Left lobe of liver (tissue), 2 donors: ENCODE measurements at places on chromosomes 2 and 18. TPM values are rescaled to one million over a fixed set of nuclear protein-coding genes. Genes with fewer than 3 reads are reported as not detected.

- no peak for DNase-seq
Observed at GRCh38 chr2:130884503-130884902, 47.8 kb downstream of the ARHGEF4 start.

Gene TEX44
- not detected for total RNA-seq

- DNase-seq = no peak
Observed at GRCh38 chr18:9221661-9222060, 85.1 kb downstream of the ANKRD12 start.

DNA sequence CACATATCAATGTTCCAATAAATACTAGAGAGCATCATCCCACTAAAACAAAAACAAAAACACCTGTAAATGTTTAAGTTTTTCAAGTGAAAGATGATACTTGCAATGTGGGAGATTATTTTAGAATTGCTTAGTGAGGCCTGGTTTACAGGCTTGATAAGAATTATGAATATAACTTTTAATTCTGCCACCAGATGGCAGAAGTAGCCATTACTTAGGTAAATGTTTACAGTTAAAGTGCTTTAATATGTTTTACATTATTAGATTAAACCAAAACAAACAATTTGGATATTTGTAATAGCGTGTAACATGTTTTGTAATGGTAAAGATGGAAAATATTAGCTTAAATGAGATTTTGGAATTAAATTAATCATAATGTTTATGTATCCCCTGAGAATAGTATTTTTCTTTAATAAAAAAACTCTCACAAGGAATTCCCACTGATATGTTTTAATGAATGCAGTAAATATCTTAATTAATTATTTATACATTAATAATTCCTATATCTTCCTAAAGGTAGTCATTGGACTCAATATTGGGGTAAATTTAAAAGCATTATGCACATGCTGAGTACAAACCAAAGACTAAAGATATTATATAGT lies 522.0 kb downstream of the SPAG16 start:
- no peak for DNase-seq

DNA sequence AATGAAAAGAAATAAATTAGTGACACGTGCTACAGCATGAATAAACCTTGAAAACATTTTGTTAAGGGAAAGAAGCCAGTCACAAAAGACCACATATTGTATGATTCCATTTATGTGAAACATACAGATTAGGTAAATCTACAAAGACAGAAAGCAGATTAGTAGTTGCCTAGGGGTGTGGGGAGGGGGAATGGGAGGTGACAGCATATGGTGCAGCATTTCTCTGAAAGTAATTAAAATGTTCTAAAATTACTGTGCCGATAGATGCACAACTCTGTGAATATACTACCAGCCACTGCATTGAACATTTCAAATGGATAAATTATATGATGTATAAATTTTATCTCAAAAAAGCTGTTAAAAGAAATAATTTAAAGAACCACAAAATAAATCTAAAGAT lies 161.0 kb downstream of the TRIB2 start:
- DNase-seq = no peak

Gene CCDC74B
- not detected for total RNA-seq

DNA sequence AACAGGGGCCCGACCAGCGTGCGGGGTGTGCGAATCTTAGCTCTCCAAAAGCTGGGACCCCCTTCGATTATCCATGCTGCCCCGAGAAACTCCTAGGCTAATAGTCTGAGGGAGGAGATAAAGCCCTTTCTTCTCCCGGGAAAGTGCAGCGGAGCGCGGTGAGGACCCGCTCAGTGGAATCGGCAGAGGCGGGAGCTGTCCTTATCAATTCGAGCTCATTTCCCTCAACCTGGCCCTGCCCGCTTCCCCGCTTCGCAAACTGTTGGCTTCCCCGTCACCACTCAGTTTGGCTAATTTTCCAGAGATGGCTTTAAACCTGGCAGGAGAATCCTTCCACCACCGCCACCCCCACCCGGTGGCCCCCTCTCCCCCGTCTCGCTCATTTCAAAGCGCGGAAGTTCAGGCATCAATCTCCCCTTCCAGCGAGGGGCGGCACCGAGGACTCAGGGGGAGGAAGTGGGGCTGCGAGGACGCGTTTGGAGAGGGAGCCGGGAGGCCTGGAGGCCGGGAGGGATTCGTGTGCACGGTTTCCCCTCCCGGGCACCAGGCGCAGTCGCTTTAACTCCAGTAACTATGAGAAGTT lies 1.6 kb downstream of the KLHL14 start:
- DNase-seq = no peak

Gene DQX1
- total RNA-seq = 0.23 TPM

Gene RSAD2
- total RNA-seq = 1.6 TPM

Gene CHRNG
- not detected for total RNA-seq

DNA sequence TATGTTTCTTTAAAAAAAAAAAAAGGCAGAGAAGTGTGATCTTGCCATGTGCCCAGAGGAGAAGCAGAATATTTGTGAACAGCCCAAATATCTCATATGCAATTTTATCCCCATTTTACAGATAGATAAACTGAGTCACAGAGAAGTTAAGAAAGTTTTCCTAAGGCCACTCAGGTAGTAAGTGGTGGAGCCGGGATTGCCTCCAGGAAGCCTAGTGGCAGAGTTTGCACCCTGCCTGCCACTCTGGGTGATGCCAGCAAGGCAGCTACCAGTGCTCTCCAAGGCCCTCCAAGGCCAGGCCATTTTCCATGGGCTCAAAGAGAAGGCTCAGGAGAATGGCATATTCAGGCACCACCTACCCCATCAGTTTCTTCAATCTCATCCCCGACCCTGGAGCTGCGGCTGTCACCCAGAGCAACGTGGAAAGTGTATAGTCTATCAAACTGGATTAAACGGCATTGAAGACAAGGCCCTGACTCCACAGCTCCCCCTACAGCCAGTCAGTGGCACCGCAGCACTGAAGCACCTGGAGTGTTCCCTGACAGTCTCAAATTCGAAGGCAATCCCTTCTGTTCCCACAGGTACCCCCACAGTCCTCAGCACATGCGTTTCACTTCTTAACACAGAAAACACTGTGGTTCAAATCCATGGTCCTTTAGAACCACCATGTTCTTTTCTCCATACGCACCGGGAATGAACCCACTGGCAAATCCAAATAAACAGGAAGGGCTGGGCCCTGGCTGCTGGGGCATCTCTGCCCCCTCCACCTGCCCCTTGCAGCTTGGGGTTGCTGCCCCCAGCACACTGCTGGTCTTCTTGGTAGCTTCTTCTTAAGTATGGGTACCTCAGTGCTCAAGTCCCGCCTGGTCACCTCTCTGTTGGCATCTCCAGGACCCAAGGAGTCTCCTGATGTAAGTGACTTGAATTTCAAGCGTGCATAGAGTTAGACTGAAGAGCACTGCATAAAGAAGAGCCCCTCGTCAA lies 175.3 kb downstream of the INHBB start:
- peak; percentile 68 for DNase-seq
